CD4-positive, alpha-beta T cell treated with Interleukin-15 for 4 hours (primary cell): ENCODE measurements at places on chromosomes 5 and 9.

DNA sequence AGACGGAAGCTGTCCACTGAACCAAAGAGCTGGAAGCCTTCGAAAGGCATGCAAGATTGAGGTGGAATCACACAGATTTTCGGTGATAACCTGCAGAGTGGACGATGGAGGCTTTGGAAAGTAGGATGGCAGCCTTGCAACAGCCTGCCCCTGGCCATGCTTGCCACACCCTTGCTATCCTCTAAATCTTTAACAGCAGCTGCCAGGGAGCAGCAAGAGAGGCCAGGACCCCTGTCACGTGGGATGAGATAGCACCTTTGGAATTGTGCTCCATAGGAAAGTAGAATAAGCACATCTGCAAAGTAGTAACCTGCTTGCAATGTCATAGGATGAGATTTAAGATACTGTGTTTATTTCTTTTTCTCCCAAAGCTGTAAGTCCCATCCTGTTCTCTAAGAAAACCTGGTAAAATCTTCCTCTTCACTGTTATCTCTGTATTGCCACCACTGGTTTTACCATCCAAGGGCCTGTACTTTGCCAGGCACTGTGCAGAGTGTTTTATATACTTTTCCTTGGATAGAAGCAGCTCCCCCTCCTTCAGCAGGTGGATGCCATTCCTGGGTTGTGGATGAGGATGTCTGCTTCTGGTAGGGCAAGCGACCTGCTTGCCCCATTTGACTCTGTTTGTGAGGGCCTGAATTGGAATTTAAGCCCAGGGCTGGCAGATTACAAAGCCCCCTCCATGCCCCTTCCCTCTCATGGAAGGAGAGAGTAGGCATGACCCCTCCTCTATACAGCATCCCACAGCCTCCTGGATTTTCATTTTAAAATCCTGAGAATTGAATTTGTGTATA lies 10.1 kb downstream of the TRIO start:
- DNase-seq, result no peak

- no peak for DNase-seq
These were observed at the start of gene HRCT1 for GRCh38 chr9:35905912-35906679. Gene HRCT1, plus strand, starts transcription at chr9:35906202. Its CDS starts 86 bp downstream, at chr9:35906288.

GRCh38 chr9:130107234-130107861 lies 53.6 kb downstream of the GPR107 start:
- peak; percentile 84 for DNase-seq

DNA sequence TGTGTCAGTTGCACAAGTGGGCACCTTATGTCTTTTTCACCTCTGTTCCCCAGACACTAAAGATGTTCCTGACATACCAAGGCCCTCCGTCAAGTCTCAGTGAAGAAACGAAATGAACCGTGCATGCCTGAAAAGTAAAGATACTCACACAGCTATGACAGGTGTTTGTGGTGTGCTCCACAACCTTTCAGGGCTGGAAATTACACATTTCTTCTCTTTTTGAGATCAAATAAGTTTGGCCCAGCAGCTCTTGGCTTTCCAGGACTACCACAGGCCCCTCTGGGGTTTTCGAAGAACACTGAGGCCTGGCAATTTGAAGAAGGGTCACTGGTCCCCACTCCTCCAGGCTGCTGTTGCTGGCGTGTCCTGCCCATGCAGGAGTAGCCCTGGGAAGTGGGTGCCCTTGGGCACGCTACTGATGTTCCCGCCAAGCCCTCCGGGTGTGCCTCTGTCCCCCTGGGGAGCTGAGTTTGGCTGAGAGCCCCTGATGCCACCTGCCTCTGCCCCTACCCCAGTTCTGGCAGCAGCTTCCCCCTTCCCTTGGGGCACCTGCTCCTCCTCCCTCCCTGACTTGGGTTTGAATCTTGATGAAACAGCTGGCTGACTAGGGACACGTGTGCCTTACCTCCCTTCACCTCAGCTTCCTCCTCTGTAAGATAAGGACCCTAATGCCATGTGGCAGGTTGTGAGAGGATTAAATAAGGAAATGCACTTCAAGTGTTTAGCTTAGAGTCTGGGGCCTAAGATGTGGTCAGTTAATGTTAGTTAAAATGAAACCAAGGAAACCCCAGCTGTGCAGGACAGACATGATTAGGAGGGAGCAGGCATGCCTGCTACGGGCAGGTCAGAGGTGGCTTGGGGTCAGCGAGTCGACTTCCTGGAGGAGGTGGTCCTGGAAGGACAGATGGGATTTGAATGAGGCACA lies 49.1 kb upstream of the GADD45G start:
- no peak for DNase-seq

DNA sequence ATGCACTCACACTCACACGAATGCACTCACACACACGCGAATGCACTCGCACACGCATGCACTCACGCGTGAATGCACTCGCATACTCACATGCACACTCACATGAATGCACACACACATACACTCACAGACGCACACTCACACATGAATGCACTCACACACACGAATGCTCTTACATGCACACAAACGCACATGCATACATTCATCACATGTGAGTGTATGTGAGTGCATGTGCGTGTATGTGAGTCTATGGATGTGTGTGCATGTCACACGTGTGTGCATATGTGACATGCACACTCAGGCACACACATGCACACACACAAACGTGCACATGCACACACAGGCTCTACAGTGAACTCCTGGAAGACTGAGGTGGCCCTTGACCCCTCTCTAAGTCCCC lies 121.7 kb downstream of the ADAMTS2 start:
- no peak for DNase-seq

GRCh38 chr5:128559300-128560297 lies 21.6 kb upstream of the FBN2 start:
- DNase-seq, result no peak

- no peak for DNase-seq
These were observed 793.7 kb upstream of the RGMB start for GRCh38 chr5:97979740-97980139.

- no peak for DNase-seq
These were observed 46.7 kb upstream of the UBQLN1 start for GRCh38 chr9:83754383-83754977.

DNA sequence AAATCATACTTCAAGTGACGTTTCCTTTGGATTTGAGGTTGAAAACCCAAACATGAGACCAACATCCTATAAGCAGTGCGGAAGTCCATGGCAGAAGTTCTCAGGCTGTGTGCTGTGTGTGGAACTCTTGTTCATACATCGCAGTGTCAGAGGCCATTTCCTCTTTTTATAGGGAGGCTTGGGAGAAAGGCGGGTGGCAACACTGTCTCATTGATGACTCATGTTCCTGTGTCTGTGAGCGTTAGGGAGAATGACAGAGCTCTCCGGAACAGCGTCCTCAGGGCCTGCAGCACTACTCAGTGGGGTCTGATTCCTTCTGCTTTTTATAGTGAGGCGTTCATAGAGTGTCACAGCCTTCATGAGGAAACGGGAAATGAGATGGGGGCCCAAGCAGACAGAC lies 98.8 kb upstream of the BASP1 start:
- peak; percentile 25 for DNase-seq

GRCh38 chr9:27194401-27195091 lies 85.5 kb downstream of the TEK start:
- DNase-seq, result no peak

GRCh38 chr9:132683873-132684272 lies 13.6 kb downstream of the GTF3C4 start:
- no peak for DNase-seq

- no peak for DNase-seq
These were observed 7.1 kb upstream of the BTF3 start for GRCh38 chr5:73491155-73491554.

- no peak for DNase-seq
These were observed 139.3 kb downstream of the LHFPL2 start for GRCh38 chr5:78509145-78509865.

DNA sequence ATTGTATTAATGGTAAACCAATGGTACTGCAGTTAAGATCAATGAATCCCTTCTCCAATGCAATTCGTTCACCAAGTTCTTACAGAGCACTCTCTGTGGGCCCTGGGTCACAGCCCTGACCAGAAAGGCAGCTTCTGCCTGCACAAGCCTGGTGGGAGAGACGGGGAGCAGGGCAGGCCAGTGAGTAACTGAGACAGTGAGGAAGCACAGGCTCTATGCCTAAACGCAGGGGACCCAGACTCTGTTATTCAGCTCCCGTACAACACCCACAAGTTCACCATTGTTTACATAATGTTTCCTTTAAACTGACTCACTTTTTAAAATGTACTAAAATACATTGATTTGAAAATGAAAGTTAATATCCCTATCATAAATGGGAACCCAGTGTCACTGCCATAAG lies 40.5 kb upstream of the CTSL start:
- no peak for DNase-seq

GRCh38 chr5:112492291-112492690 lies 73.2 kb upstream of the EPB41L4A start:
- DNase-seq, result no peak

DNA sequence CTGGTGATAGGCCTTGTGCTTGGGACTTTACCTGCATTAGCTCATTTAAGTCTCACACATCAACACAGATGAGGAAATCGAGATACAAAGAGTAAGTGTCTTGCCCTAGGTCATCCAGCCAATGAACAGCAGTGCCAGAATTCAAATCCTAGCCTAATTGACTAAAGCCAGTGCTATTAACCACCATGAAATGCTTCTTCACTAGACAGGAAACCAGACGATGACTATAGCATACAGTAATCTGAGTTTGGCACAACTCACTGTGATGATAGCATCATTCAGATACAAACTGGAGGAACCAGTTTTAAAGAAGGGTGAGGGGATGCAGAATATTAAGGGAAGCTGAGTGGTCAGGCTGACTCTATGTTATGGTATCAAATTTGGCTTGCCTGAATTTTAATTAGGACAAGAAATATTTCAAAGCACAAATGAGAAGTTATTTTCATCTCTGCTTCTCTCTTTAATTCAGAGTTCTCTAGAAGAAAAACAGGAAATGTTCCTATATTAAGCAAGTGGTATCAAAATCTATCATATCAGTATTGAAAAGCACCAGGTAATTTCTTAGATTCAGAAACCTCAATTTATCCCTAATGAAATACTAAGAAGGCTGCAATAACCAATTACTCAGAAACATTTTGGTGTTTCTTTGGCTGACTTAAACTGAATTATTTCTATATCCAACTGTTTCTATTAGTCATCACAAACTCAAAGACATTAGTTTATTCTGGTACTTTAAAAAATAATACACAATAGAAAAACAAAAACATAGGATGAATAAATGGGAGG lies 147.0 kb upstream of the RASA1 start:
- DNase-seq, result peak; percentile 81

DNA sequence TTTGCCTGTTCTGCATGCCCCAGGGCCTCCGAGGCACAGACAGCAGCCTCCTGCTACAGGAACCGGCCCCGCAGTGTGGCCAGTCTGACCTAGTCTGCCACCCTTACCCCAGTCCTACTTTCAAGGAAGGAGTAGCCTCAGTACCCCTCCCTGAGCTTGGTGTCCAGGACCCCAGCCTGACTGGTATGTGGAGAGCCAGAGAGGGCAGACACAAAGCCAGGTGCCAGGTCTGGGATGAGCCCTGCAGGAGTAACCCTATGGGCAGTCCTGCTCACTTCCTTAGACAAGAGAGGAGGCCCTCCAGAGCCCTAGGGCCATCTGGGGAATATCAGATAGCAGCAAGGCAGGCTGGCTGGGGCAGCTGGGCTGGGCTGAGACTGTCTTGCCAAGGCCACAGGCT lies 67.8 kb downstream of the NRG2 start:
- DNase-seq, result no peak

DNA sequence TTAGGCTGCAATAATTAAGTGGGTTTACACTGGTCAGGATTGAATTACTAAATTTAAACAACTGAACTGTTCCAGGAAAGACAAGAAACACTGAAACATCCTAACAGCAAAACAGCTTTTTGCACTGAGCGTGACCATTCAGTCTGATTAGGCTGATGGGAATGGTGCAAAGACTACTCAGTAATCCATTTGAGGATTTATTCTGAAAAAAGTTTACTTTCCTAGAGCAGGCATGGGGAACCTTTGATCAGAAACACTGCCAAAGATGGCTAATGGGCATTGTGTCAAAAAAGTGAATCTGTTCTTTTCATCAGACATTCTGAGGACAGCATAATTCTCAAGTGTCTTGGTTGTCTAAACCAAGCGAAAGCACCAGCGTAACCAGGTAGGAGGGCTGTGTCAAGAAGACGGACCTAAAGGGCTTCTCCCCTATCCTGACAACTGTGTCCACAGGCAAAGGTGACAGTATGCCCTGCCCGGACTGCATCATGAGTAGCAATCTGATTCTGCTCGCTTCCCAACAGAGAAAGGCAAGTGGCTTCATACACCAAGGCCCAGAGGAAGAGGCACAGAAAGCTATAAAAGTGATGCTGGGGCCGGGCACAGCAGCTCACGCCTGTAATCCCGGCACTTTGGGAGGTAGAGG lies 33.3 kb downstream of the FBXW2 start:
- DNase-seq, result no peak

- peak; percentile 29 for DNase-seq
These were observed 61.8 kb downstream of the CYFIP2 start for GRCh38 chr5:157327771-157328170.

DNA sequence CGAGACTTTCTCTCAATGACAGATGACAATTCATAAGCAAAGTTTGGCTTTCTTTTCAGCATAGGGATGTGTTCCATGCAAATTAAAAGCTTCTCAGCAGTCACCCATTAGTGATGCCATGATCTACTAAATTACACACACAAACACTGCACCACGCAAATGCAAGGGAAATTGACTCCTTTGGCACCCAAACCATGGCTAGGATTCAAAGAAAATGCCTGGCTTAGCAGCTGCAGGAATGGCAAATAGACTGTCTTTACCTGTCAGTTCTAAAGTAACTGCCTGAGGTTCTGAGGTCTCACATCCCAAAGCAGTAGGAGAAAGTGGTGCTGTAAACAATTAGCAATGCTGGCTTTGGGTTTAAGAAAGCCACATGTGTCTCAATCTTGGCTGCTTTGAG lies 108.6 kb upstream of the ATP10B start:
- no peak for DNase-seq

DNA sequence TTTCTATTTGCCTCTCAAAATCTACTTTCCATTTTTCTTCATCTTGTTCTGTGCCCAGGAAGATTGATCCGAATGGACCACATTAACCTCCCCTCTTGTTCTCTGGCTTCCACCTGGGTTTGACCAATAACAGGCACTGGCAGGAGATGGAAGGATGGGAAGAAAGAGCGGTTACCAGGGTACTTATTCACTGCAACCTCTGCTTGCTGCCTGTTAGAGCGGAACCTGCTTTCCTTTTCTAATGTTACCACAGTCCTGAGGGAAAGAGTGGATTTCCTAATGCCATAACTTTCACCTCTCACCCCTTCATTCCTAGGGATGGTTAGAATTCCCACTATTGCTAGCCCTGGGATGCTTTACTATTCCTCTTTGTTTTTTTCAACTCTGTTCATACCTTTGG lies 262.1 kb downstream of the RFX3 start:
- DNase-seq, result no peak

DNA sequence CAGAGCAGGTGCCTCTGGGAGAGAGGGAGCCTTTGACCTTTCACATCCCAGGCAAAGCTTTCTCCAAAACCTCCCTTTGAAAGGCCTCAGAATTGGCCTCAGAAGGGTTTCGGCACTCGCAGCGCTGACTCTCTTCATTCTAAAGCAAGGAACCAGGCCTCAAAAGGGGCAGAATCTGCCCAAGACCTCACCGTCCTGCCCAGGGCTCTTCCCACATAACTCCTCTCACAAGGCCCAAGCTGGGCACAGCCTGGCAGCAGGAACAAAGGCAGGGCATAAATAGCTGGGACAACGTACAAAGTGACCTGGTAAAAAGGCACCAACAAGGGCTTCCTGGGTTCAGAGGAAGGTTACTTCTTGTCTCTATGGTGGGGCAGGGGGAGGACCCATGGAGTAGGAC lies 166.3 kb upstream of the FSTL4 start:
- no peak for DNase-seq
